ENCODE measurements at places on chromosomes 2 and 18.

GRCh38 chr2:62084801-62085200 is 111.1 kb upstream of the B3GNT2 start:
- no peak for DNase-seq

GRCh38 chr2:98502556-98503335 is 58.1 kb downstream of the INPP4A start:
- DNase-seq, result no peak

- DNase-seq, result no peak
Measured at GRCh38 chr2:122414902-122415301, 659.5 kb downstream of the TSN start.

DNA sequence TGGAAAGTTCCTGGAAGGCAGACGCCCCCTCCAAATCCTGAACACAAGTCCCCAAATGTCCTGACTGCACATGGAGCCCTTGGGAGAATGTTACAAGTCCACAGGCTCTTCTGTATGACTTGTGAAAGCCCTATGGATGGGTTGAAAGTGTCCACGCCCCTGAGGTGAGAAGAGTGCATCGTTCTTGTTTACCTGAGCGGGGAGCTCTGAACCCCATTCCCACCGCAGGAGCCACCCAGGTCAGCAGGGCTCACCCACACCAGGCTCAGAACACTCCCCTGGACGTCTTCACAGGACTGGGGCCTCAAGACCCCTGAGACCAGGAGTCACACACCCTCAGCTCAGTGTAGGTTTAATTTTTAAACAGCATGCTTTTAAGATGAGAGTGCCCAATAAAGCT is 84.2 kb upstream of the TMEM18 start:
- DNase-seq, result no peak

GRCh38 chr2:45162711-45163110 is 153.5 kb upstream of the SIX2 start:
- DNase-seq, result no peak

DNA sequence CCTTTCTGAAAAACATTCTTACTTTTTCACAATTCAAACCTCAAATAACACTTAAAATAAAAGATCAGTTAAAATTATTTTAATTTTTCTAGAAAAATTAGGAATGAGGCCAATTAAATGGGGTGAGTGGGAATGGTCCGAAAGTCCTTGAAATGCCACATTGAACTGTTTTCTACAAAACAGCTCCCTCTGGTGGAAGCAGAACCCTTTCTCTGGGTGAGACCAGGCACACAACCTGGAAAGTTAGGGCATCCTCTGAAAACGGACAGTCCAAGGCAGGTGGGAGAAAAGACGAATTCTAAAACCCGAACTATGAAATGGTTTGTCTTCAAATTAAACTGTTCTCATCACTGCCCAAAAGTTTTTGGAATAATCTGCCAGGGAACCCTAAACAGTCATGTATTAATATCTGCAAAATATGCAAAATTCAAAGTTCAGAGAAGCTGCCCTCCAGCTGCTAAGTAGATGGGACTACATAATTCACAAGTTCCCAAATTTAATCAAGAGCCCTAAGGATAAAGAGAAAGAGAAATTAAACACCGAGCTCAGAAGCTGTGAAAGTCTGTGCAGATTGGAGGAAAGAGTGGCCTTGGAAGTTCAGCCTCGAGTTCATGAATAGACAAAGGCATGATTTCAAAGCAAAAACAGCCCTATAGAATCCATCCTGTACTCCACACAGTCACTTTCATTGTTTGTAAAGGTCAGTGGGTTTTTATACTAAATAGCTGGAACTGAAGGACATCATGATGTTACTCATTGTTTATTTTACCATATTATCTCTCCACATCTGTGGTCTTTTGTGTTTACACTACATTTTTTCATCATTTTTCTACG is 108.3 kb downstream of the PIEZO2 start:
- peak; percentile 22 for DNase-seq

DNA sequence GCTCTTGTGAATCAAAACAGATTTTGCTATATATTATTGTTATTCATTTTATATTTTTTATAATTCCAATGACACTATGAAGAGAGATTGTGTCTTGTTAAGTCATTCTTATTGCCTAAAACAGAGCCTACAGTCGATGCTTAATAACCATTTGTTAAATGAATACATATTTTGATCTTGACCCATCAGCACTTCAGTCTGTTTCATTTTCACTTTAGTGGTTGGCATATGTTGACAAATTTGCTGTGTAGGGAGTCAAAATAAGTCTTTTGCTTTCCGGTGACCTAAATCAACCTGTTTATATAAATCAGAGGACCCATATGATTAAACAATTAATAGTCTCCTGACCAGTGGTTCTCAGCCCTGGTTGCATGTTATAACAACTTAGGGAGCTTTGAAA is 97.1 kb downstream of the TXNL1 start:
- no peak for DNase-seq

DNA sequence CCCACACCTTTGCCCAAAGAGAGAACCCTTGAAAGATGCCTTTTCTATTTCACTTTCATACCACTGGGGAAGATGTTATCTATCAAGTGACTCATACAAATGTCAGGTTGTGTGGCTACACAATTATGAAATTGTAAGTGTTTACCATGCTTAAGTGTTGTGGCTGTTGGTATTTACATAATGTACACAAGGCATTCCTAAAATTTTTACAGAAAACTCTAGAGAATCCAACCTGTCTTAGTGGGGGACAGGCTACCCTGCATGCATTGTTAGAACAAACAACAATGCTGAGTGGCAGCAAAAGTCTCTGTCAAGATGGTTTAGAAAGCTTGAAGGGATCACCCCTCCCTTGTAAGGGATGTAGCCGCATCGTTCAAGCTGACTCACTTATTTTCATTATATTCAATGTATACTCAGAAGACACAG is 5.5 kb upstream of the MGAT4A start:
- no peak for DNase-seq

DNA sequence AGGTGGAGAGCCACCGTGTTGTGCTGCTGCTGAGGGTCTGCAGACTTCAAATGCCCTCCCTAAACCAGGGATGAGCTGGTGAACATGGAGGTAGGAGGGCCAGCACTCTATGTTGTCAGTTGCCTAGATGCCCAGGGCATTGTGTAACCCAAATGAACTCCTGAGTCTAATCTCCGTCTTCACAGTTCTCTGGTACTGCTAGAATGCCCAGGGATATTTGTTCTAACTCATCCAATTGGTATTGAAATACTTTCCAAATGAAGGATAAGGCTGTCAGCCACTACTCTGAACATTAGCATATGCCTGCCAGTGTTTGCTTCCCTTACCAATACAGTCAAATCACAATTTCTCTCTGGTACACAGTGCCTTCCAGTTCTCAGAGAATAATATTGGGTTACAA is 492.6 kb downstream of the SLC4A3 start:
- no peak for DNase-seq

GRCh38 chr2:90077948-90078347 is 1386.5 kb downstream of the RPIA start:
- DNase-seq, result no peak

DNA sequence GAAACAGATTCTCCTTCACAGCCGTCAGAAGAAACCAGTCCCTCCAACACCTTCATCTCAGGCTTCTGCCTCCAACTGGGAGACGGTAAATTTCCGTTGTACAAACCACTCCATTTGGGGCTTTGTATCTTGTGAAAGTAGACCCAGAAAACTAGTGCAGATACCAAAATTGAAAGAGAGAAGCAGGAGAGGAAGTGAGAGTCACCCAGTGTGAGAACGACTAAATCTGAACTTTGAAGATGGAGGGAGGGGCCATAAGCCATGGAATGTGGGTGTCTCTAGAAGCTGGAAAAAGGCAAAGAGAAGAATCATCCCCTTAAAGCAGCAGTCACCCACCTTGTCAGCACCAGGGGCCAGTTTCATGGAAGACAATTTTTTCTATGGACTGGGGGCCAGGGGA is 88.3 kb upstream of the LRATD1 start:
- DNase-seq, result no peak

DNA sequence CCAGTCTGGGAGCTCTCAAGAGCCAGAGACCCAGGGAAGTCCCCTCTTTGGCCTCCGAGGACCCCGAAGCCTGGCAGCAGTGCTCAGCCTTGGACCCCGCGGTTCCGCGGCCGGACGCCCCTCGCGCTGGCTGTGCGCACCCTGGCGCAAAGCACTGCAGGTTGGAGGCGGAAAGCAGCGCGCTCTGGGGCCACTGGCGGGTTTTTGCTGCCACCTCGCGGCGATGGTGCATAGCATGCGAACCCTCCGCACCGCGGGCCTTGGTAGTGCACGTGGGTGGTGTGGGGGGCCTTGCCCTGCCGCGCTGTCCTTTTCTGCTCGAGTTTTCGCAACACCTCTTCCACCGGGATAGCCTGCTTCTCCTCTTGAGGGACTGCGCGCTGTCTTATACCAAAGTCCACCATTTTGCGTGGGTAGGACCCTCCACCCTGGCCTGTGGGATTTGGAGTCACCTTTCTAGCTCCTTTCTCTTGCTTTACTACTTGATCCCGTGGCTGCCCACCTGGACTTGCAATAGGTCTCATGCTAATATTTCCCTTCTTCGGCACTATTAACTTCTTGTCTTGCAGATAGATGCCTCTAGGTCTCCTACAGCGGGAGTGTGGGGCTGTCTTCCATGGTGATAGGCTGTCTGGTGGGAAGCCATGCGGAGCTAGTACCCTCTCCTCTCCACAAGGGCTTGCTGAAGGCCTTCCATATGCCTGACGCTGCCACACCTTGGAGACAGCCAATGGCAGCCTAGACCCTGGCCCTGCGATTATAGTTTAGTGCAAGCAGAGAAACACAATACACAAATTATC is 14.3 kb downstream of the SIX3 start:
- DNase-seq, result peak; percentile 89

DNA sequence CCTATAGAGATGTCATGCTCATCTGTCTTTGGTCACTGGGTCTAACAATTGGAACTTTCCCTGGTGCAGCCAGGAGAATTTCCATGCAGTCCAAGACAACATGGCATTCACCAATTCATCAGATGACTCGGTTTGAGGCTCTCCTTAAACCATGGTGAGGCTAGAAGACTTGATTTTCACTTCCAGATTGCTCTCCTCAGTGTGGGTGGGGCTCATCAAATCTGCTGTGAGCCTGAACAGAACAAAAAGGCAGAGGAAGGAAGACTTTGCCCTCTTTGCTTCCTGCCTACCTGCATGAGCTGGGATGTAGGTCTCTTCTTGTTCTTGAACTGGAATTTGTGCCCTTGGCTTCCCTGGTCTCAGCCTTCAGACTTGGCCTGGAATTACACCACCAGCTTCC is 203.4 kb upstream of the TRIB2 start:
- no peak for DNase-seq

- no peak for DNase-seq
Measured at GRCh38 chr2:47264143-47264542, 109.0 kb upstream of the STPG4 start.

GRCh38 chr2:24872344-24873115 is 47.5 kb downstream of the ADCY3 start:
- DNase-seq, result no peak

DNA sequence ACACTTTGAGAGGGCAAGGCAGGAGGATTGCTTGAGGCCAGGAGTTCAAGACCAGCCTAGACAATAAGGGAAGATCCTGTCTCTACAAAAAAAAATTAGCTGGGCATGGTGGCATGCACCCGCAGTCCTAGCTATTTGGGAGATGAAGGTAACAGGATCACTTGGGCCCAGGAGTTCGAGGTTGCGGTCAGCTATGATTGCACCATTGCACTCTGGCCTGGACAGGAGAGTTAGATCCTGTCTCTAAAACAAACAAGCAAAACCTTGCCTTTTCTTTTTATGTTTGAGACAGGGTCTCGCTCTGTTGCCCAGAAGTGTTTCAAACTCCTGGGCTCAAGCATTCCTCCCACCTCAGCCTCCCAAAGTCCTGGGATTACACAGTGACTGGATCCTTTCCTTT is 14.5 kb upstream of the THADA start:
- DNase-seq, result no peak

- no peak for DNase-seq
Measured at GRCh38 chr18:31057051-31057450, 14.5 kb upstream of the DSC3 start.

DNA sequence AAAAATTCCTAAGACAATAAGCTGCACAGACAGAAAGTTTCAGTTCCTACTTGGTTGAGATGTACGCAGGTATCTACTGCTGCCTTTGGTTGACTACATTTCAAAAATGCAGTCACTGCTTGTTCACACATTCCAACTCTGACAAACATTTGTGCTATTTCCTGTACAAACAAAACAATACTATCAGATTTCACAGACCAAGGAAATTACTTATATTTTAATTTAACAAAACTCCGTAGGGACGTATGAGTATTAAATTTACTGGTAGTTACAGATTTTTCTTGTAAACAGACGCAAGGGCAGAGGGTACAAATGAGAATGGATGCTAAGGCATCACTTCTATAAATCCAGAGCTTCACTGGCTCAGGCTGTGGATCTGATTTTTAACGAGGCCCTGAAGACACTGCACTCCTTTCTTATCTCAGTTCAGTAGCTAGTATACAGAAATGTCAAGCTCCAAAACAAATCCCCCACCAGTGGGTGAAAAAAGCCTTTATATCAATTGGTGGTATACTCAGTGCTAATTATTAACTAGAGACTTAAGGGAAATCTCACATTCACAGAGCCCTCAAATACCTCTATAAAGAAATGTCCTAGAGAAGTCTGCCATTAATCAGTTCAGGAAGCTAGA is 31.7 kb upstream of the TTC32 start:
- no peak for DNase-seq

- DNase-seq, result no peak
Measured at GRCh38 chr2:74550231-74550630, 3.5 kb downstream of the LOXL3 start.

DNA sequence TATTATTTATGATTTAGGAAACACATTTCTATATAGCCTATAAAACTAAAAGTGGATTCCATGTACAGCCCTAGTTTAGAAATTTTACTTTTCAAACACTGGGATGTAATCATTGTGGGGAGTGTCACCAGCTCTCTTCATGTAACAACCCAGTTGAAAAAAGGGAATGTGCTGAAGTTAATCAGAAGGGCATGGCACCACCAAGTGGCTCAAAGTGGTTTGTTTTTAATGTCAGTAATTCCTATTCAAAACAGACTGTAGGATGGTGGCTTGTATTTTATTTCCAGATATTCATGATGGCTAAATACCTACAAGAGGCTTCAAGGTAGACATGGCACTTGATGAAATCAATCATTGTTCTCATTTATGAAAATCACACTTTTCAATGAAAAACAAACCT is 58.1 kb upstream of the TMEM182 start:
- DNase-seq, result peak; percentile 24

- no peak for DNase-seq
Measured at GRCh38 chr18:6553234-6553900, 138.7 kb upstream of the L3MBTL4 start.

DNA sequence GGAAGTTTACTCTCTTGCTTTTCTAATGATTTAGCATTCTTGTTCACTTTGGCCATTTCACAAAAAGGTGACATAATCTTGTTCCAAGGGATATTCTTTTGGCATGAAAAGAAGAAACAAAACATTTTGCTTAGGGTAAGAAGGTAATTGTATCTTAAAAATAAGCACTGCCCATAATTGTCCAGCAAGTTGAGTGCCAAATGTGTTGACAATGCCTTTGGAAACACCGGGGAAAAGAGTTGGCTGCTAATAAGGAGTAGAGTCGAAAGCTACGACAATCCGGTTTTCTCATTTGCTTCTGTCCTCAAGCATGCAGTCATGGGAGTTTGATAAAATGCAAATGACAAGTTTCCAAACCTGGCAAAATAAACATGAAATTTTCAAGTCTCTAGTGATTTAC is 27.3 kb downstream of the ITGAV start:
- no peak for DNase-seq
